Activated CD4-positive, alpha-beta memory T cell treated with anti-CD3 and anti-CD28 coated beads for 36 hours (primary cell): ENCODE measurements at places on chromosomes 12 and 14. TPM values are rescaled to one million over a fixed set of nuclear protein-coding genes. Genes with fewer than 3 reads are reported as not detected.

TSPAN8 gene
- total RNA-seq, result not detected

SLC25A47 gene
- not detected for total RNA-seq

ERG28 gene
- total RNA-seq, result 25.9 TPM

DNA sequence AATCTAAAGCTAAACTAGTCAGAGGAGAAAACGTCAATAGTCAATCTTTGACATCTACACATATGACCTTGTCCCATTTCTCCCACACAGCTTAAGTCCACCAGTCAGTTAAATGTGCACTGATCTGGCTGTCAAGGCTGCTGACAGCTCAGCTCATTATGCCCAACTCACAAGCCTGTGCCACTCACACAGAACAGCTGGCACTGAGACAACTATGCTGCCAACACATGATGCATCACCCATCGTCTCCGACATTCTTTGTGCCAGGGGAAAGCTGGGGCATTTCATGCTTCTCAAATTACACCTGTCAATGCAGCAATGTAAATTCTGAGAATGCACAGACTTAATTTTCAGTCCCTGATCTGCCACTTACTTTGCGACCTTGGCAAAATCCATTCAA is 25.3 kb downstream of the GNS start:
- peaks cover 31% of the 10 kb centered on the region for H3K4me1 ChIP-seq
- H3K36me3 ChIP-seq, result peaks cover 25% of the 10 kb centered on the region
- H3K27me3 ChIP-seq, result no peaks in the 10 kb centered on the region
- DNase-seq, result no peak

DNA sequence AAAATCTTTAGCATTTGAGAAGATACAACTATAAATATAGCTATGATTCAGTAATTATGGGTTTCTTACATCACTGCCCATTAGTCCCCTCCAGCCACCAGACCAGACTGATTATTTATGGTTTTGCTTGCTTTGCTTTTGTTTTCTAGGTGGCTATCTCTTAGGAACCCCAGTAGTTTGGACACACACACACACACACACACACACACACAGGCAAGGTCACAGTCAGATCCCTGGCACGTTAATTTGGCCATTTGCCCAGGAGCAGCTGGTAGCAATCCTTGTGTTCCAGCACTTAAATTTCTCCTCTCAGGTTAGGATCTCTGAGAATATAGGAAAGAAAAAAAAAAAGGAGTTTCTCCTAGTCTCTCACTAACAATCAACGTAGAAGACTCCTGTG is 90.2 kb upstream of the RESF1 start:
- no peak overlapping the region for H3K4me3 ChIP-seq
- peaks cover 7% of the 10 kb centered on the region for H3K4me1 ChIP-seq
- no peak for DNase-seq
- peaks cover 3% of the 10 kb centered on the region for H3K36me3 ChIP-seq
- no peaks in the 10 kb centered on the region for H3K27me3 ChIP-seq
- no peak overlapping the region for H3K27ac ChIP-seq

DNA sequence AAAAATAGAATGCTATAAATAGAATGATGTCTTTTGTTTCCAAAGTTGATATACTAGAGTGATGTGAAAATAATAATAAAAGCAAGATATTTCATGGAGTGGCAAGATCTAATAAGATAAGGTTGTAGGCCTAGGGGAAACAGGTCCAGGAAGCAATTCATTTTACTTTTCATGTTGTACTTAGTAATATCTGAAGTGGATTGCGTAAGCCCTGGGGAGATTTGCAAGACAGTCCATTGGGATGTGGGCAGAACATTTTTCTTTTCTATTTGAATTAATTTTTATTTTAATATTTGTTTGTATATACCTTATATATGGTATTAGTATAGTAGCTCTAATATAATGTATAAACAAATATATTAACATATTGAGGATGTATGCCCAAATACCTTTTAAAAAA is 7.5 kb downstream of the NUBPL start:
- no peak overlapping the region for H3K27ac ChIP-seq
- DNase-seq, result no peak
- no peaks in the 10 kb centered on the region for H3K27me3 ChIP-seq
- no peak overlapping the region for H3K4me3 ChIP-seq
- peaks cover 8% of the 10 kb centered on the region for H3K4me1 ChIP-seq
- H3K36me3 ChIP-seq, result peaks cover 4% of the 10 kb centered on the region

- no peak for DNase-seq
- no peaks in the 10 kb centered on the region for H3K36me3 ChIP-seq
- no peak overlapping the region for H3K27ac ChIP-seq
Measured at GRCh38 chr12:111201036-111201435, 167.9 kb downstream of the PHETA1 start.

LMO3 gene
- total RNA-seq, result not detected

DNA sequence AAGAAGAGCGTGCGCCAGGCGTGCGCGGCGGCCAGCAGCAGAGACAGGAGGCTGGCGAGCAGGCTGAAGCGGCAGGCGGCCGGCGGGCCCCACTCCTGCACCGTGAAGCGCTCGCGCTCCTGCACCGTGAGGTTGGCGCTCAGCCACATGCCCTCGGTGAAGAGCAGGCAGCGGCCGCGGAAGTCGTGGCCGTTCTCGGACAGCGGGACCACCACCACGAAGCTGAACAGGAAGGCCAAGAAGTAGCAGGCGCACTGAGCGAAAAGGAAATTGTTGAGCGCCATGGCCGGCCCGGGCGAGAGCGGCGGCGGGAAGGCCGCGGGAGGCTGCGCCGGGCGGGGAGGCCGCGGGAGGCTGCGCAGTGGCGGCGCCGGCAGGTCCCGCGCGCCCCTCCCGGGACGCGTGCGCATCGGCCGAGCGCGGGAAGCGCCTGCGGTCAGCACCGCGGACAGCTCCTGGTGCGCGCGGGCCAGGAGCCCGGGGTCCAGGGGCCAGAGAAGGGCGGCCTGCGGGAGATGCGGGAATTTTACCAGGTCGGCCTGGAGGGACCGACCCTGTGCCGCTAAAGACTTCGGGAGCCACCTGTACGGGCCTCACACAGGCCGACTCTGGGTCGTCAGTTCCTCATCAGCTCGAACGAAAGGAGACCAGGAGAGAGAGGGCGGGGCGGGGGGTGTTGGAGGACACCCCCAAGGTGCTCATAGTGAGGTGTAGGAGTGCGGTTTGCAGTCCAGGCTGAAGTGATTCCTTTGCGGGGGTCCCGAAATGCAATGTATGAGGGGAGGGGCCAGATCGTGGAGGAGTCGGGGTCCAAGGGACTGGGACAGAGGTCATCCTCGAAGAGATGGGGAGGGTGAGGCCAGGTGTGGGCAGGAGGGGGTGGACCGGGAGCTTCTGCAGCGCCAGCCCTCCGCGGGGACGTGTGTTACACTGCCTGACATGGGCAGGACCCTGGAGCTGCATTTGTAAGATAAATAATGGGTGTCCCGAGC is at the start of gene TMEM179:
TSS of gene TMEM179 (minus strand) at position 315 of the 992 bp plus-strand sequence. CDS start at position 284, 31 bp downstream.
- no peaks in the 10 kb centered on the region for H3K36me3 ChIP-seq
- H3K4me1 ChIP-seq, result peaks cover 3% of the 10 kb centered on the region
- peaks cover 49% of the 10 kb centered on the region for H3K27me3 ChIP-seq
- H3K4me3 ChIP-seq, result no peak within 1 kb of the TSS
- DNase-seq, result no peak

DNA sequence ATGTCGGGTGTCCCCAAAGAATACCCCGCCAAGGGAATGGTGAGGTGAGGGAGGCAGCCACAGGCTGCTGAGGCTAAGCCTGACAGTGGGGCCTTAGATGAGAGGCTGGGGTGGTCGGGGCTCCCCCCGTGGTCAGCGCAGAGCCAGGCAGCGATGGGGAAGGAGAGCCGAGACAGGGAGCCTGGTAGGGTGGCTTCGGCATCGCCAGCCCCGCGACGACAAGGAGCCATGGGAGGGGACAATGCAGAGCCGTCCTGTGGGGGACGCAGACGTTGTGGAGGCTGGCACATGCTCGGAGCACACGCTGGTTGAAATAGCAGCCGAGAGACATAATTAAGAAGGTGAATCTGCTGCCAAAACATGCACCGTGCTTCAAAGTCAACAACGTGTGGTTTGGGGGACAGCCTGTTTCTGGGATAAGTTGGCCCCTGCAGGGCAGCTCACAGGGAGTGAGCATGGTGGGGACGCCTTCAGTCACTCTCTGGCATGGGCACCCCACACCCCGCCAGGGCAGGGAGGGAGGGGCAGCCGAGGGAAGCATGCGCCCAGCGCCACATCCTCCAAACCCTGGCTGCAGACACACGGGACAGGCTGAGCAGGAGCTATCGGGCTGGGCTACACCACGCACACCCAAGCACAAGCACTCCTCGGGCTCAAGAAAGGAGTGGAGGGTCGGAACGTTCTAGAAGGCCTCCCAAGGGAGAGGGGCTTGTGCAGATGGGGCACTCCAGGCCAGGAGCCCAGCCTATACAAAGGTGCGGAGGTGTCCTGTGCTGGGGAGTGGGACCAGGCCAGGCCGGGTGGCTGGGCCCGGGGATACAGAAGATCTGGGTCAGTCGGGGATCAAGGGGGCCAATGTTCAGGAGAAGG is 66.6 kb upstream of the C14orf180 start:
- H3K36me3 ChIP-seq, result no peaks in the 10 kb centered on the region
- peaks cover 13% of the 10 kb centered on the region for H3K27me3 ChIP-seq
- H3K4me3 ChIP-seq, result no peak overlapping the region

DNA sequence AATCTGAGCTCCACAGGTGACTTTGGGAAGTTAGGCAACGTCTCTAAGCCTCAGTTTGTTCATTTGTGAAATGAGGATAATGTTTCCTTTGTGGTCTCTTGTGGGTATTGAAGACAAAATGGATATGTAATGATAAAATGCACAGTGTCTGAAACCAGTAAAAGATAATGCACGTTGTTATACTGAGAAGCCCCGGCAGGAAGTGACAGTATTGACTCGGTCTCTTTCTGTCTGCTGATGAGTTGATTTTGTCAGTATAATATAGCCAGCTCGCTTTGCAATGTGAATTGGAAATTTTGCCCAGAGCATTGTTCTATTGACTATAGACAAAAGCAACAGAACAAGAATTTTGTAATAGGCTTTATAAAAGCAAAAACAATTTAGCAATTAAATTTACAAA is 49.2 kb upstream of the SLC38A1 start:
- no peak overlapping the region for H3K4me3 ChIP-seq
- H3K27me3 ChIP-seq, result peaks cover 2% of the 10 kb centered on the region
- H3K27ac ChIP-seq, result no peak overlapping the region
- H3K36me3 ChIP-seq, result peaks cover 2% of the 10 kb centered on the region
- no peak for DNase-seq

DNA sequence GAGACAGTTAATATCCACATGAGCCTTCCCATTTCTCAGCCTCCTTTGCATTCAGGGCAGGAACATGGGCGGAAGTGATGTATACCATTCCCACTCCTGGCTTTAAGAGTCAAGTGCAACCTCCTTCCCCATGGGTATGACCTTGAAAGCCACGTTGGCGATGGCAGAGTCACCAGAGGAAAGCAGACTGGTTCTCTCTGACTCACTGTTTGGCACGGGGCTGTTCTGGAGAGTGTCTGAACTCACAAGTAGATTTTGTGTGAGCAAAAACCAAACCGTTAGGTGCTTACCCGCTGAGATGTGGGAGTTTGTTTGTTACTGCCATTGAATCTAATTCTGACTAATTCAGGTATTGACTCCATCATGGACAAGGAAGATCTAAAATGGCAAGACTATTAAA is 36.7 kb upstream of the PZP start:
- peak overlapping the region; percentile 6 for H3K4me3 ChIP-seq
- peak overlapping the region; percentile 82 for H3K27ac ChIP-seq
- H3K27me3 ChIP-seq, result peaks cover 3% of the 10 kb centered on the region

GRCh38 chr12:124110372-124110883 is 137.4 kb downstream of the ZNF664 start:
- no peaks in the 10 kb centered on the region for H3K36me3 ChIP-seq
- H3K27ac ChIP-seq, result no peak overlapping the region
- DNase-seq, result no peak
- H3K27me3 ChIP-seq, result peaks cover 1% of the 10 kb centered on the region
- no peak overlapping the region for H3K4me3 ChIP-seq

GRCh38 chr12:105426766-105427165 is 96.3 kb downstream of the C12orf75 start:
- DNase-seq, result no peak
- no peak overlapping the region for H3K4me3 ChIP-seq
- no peaks in the 10 kb centered on the region for H3K36me3 ChIP-seq
- H3K4me1 ChIP-seq, result peaks cover 6% of the 10 kb centered on the region
- H3K27me3 ChIP-seq, result peaks cover 3% of the 10 kb centered on the region

DNA sequence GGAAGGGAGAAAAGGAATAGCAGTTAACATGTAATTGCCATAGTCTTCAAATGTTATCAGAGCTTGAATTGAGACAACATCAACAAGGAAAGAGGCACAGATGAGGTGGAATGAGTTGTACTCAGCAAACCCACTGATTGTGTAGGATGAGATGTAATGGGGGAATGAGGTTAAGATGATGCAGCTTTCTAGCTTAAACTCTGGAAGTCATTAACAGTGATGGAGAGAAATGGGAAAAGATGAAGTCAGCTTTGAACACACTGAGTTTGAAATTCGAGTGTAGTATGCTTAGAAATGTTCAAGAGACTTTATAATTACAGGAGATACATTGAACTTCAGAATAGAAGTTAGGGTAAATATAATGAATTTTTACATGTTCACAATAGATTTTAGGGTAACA is 106.9 kb downstream of the PRKD1 start:
- no peaks in the 10 kb centered on the region for H3K36me3 ChIP-seq
- H3K27ac ChIP-seq, result no peak overlapping the region
- no peak overlapping the region for H3K4me3 ChIP-seq

GRCh38 chr14:99384450-99385417 is 95.9 kb downstream of the SETD3 start:
- H3K27me3 ChIP-seq, result peaks cover 35% of the 10 kb centered on the region
- H3K36me3 ChIP-seq, result no peaks in the 10 kb centered on the region
- no peak overlapping the region for H3K4me3 ChIP-seq
- H3K27ac ChIP-seq, result no peak overlapping the region

DNA sequence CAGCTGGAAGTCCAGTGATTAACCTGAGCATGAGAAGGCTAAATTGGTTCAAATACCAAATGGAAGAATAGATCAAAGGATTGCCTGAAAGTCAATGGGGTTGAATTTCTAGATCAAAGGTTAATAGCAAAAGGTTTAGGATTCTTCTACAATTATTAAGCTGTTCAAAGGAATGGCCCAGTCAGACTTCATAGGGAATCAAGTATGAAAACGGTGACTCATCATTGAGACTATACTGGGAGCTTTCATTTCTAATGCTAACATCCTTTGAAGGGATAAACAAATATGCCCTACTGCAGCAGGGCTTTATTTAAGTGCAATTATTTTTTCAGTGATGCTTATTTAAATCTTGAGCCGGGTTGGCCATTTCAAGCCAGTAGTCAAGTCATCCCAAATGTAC is 152.8 kb downstream of the RIMBP2 start:
- no peak overlapping the region for H3K27ac ChIP-seq
- H3K36me3 ChIP-seq, result no peaks in the 10 kb centered on the region
- H3K27me3 ChIP-seq, result no peaks in the 10 kb centered on the region
